ENCODE measurements at places on chromosomes 7 and 10. TPM values are rescaled to one million over a fixed set of nuclear protein-coding genes. Genes with fewer than 3 reads are reported as not detected.

The CALCR gene
- 0.11 TPM for total RNA-seq

The NRCAM gene
- 12.4 TPM for total RNA-seq

GRCh38 chr7:81441750-81442149 is 328.1 kb downstream of the HGF start:
- no peak overlapping the region for H3K27ac ChIP-seq
- no peaks in the 10 kb centered on the region for H3K36me3 ChIP-seq
- H3K4me3 ChIP-seq, result no peak overlapping the region
- no peak for DNase-seq
- H3K4me1 ChIP-seq, result no peaks in the 10 kb centered on the region

DNA sequence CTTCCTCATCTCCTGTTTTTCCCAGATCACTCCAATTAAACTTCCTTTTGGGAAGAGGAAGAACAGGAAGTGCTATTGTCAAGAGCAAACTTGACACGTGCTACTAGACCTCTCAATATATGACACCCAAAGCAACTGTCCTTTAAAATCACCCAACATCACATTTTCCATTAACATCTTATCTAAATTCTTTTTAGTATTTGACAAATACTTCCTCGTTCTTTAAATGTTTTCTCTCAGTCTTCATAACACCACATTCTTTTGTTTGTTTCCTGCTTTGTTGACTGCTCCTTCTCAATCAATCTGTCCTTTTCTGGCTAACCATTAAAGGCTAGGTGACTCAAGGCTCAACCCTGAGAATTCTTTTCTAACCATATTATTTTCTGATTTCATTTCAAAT is 7.1 kb upstream of the TFPI2 start:
- H3K27ac ChIP-seq, result no peak overlapping the region
- no peak for DNase-seq
- H3K4me3 ChIP-seq, result no peak overlapping the region
- no peaks in the 10 kb centered on the region for H3K27me3 ChIP-seq

GRCh38 chr10:71243756-71244395 is 31.5 kb downstream of the UNC5B start:
- H3K4me3 ChIP-seq, result no peak overlapping the region
- DNase-seq, result no peak
- peaks cover 20% of the 10 kb centered on the region for H3K4me1 ChIP-seq
- H3K36me3 ChIP-seq, result no peaks in the 10 kb centered on the region
- no peaks in the 10 kb centered on the region for H3K27me3 ChIP-seq
- H3K27ac ChIP-seq, result no peak overlapping the region

All from thyroid gland (tissue), 4 donors.